ENCODE measurements at places on chromosomes 11 and 22. TPM values are rescaled to one million over a fixed set of nuclear protein-coding genes. Genes with fewer than 3 reads are reported as not detected.

SLC22A24 gene
- not detected for total RNA-seq

OR8D4 gene
- total RNA-seq = not detected

BIK gene
- not detected for total RNA-seq

DNA sequence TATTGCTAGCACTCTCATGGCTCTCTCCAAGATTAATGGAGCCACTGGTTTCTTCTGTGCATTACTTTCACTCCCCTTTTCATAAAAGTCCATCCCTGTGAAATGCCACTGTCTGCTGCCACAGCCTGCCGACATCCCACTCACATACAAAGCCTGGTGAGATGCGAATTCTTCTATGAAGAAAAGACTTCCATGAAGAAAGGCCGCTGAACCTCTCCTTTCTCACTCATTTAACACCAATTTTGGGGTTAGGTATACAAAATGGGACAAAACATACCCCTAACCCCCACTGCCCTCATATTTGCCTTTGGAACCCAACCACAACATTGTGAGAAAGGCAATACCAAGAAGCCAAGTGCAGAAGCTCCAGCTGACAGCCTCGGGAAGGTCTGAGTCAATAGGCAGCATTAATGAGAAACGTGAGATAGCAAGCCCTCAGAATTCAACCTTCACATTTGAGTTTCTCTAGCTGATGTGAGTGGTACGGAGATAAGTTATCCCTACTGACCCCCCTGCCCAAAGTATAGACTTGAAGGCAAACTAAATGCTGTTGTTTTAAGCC lies 156.4 kb downstream of the ATG16L2 start:
- no peak for DNase-seq

DNA sequence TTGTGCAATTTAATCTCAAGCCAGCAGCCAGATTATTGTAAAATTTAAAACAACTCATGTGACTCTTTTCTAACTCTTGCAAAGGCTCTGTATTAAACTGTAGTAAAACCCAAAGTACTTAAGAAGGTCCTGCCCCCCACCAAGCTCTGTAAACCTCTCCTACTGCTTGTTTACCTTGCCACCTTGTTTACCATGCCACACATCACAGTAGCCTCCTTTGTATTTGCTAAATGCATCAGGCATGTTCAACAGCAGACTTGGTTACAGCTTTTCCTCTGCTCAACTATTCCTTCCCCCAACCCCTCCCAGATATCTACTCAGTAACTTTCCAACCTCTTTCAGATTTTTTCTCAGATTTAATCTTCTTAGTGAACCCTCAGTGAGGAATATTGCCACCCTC lies 861.6 kb downstream of the METTL15 start:
- DNase-seq = no peak

Data from dorsolateral prefrontal cortex (tissue), 122 donors.